Renal pelvis (tissue), 12 donors: ENCODE measurements at places on chromosomes 1 and 21. TPM values are rescaled to one million over a fixed set of nuclear protein-coding genes. Genes with fewer than 3 reads are reported as not detected.

NOS1AP gene
- polyA plus RNA-seq: 10.0 TPM

BMP8B gene
- polyA plus RNA-seq: 3.4 TPM

SPRR2B gene
- 0.16 TPM for polyA plus RNA-seq

KRTAP19-3 gene
- polyA plus RNA-seq: not detected

UBL4B gene
- polyA plus RNA-seq: not detected

AQP10 gene
- 0.13 TPM for polyA plus RNA-seq

LIN9 gene
- polyA plus RNA-seq: 10.5 TPM

CD53 gene
- polyA plus RNA-seq: 6.4 TPM

FNDC10 gene
- 3.4 TPM for polyA plus RNA-seq

EPHA8 gene
- polyA plus RNA-seq: 2.0 TPM

SMIM1 gene
- polyA plus RNA-seq: 28.5 TPM

CADM3 gene
- 0.54 TPM for polyA plus RNA-seq
